ENCODE measurements at places on chromosomes 4 and X.

DNA sequence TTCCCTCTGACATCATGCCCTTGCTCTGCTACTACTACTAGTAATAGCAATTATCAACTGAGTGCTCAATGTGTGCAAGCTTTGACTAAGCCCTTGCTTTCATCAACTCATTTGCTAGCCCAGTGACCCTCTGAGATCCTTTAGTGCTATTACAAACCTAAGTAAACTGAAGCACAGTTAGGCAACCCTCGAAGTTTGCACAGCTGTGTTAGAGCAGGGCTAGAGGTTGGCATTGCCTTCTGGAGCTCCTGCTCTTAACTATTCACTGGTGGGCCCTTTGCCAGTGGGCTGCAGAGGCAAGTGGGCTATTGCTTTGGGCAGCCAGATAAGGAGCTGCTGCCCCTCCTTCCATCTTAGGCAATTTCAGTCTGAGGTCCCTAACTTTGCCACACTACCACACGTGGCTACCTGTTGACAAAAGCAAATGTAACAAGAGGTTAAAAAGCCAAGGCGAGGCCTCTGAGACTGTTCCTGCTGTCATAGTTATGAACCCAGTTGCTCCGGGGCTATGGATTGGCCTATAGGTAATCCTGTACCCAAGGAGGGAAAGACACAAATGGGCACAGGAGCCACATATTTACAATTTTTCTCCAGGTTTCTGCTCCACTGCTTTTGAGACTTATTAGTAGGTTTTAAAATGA lies 41.5 kb upstream of the ANKRD50 start:
- H3K4me1 ChIP-seq, result no peaks in the 10 kb centered on the region
- no peak overlapping the region for H3K4me3 ChIP-seq
- H3K36me3 ChIP-seq, result no peaks in the 10 kb centered on the region
- DNase-seq, result no peak

- H3K27me3 ChIP-seq, result no peaks in the 10 kb centered on the region
- peak; percentile 50 for DNase-seq
- H3K4me3 ChIP-seq, result peak overlapping the region; percentile 95
- H3K27ac ChIP-seq, result peak overlapping the region; percentile 90
- H3K4me1 ChIP-seq, result peaks cover 7% of the 10 kb centered on the region
Observed at GRCh38 chrX:109732017-109732801, 848 bp downstream of the ACSL4 start.

- no peak for DNase-seq
- no peak overlapping the region for H3K27ac ChIP-seq
- peaks cover 19% of the 10 kb centered on the region for H3K27me3 ChIP-seq
- H3K4me3 ChIP-seq, result no peak overlapping the region
- no peaks in the 10 kb centered on the region for H3K4me1 ChIP-seq
Observed at GRCh38 chr4:184112006-184112550, 105.6 kb downstream of the ENPP6 start.

DNA sequence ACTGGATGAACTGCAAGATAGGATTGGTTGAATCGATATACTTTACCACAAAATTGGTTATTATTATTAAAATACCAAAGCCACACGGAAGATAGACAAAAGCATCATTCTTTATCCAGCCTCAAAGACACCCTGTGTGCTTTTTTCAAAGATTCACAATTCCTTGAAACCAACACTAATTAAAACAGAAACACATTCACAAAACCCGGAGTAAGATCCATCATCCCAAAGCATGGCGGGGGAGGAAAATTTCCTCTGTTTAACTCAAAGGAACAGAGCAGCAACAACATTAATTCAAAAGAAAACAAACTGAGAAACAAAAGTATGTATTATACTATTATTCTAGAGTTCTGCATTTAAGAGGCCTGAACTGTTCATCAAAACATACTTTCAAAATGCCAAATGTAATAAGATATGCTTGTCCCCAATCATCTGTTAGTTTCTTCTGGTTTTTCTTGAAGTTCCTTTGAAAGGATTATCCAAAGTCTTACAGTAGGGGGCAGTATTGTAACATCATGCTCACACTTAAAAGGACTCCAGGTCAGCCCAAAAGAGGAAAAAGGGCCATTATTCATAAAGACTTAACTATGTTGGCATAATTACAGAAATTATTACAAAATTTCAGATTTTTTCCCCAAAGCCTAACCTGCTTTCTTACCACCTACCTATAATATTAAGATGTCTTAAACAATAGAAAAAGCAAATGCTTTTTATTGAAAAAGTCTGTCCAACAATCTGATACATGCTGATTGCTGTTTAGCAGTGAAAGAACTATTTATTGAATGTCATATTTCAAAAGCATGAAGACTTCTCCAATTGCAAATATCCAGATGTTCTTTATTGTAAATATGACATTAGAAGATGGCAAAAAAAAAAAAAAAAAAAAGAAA lies 168.7 kb downstream of the SCFD2 start:
- DNase-seq, result peak; percentile 58
- H3K27me3 ChIP-seq, result no peaks in the 10 kb centered on the region
- H3K4me3 ChIP-seq, result no peak overlapping the region
- H3K4me1 ChIP-seq, result no peaks in the 10 kb centered on the region

GRCh38 chrX:101659601-101660063 lies at the start of gene ARMCX2:
ARMCX2 (minus strand) TSS chrX:101659850; CDS start chrX:101657588, 2,262 bp downstream.
- no peaks in the 10 kb centered on the region for H3K27me3 ChIP-seq
- H3K4me1 ChIP-seq, result no peaks in the 10 kb centered on the region
- H3K4me3 ChIP-seq, result peak within 1 kb of the TSS; percentile 40
- H3K36me3 ChIP-seq, result no peaks in the 10 kb centered on the region
- H3K27ac ChIP-seq, result no peak within 1 kb of the TSS

DNA sequence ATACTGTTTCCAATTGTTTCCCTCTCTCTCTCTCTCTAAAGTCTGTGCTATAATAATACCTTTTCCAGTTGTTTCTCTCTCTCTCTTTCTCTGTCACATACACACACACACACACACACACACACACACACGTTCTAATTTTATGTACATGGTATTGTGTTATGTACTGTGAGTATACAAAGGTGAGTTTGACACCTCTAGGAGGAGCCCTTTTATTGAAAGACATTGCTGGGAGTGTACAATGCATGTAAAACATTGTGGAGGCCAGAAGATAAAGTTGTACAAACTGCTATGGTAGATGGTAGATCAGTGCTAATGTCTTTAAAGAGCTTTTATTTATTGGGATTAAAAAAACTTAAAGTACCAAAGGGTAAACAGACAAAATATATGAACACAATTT lies 53.6 kb downstream of the BLTP1 start:
- H3K4me3 ChIP-seq, result no peak overlapping the region
- H3K27me3 ChIP-seq, result no peaks in the 10 kb centered on the region
- H3K36me3 ChIP-seq, result peaks cover 14% of the 10 kb centered on the region
- H3K27ac ChIP-seq, result no peak overlapping the region

GRCh38 chrX:119970574-119970973 lies 27.0 kb upstream of the NKAP start:
- no peaks in the 10 kb centered on the region for H3K27me3 ChIP-seq
- H3K36me3 ChIP-seq, result no peaks in the 10 kb centered on the region
- no peak overlapping the region for H3K27ac ChIP-seq
- H3K4me1 ChIP-seq, result peaks cover 2% of the 10 kb centered on the region
- no peak for DNase-seq
- no peak overlapping the region for H3K4me3 ChIP-seq

- H3K4me3 ChIP-seq, result no peak overlapping the region
- no peaks in the 10 kb centered on the region for H3K27me3 ChIP-seq
- H3K36me3 ChIP-seq, result no peaks in the 10 kb centered on the region
- 0 out of 3 replicates have a peak overlapping the region, but pooled peaks have one; percentile 24 for H3K27ac ChIP-seq
- H3K4me1 ChIP-seq, result no peaks in the 10 kb centered on the region
Observed at GRCh38 chrX:12984603-12985319, 9.9 kb downstream of the TMSB4X start.

- peaks cover 11% of the 10 kb centered on the region for H3K36me3 ChIP-seq
- DNase-seq, result no peak
- H3K27me3 ChIP-seq, result no peaks in the 10 kb centered on the region
- H3K4me3 ChIP-seq, result no peak overlapping the region
- peaks cover 7% of the 10 kb centered on the region for H3K4me1 ChIP-seq
Observed at GRCh38 chr4:158906073-158906472, 137.2 kb downstream of the FNIP2 start.

GRCh38 chrX:13102636-13103035 lies 58.2 kb upstream of the FAM9C start:
- DNase-seq, result no peak
- 0 out of 3 replicates have a peak overlapping the region, but pooled peaks have one; percentile 3 for H3K27ac ChIP-seq
- peaks cover 24% of the 10 kb centered on the region for H3K4me1 ChIP-seq
- no peaks in the 10 kb centered on the region for H3K36me3 ChIP-seq
- no peak overlapping the region for H3K4me3 ChIP-seq

- no peaks in the 10 kb centered on the region for H3K36me3 ChIP-seq
- no peaks in the 10 kb centered on the region for H3K4me1 ChIP-seq
- no peak overlapping the region for H3K4me3 ChIP-seq
- no peak for DNase-seq
- peaks cover 4% of the 10 kb centered on the region for H3K27me3 ChIP-seq
- no peak overlapping the region for H3K27ac ChIP-seq
Observed at GRCh38 chr4:76748649-76749048, 149.3 kb downstream of the SOWAHB start.

DNA sequence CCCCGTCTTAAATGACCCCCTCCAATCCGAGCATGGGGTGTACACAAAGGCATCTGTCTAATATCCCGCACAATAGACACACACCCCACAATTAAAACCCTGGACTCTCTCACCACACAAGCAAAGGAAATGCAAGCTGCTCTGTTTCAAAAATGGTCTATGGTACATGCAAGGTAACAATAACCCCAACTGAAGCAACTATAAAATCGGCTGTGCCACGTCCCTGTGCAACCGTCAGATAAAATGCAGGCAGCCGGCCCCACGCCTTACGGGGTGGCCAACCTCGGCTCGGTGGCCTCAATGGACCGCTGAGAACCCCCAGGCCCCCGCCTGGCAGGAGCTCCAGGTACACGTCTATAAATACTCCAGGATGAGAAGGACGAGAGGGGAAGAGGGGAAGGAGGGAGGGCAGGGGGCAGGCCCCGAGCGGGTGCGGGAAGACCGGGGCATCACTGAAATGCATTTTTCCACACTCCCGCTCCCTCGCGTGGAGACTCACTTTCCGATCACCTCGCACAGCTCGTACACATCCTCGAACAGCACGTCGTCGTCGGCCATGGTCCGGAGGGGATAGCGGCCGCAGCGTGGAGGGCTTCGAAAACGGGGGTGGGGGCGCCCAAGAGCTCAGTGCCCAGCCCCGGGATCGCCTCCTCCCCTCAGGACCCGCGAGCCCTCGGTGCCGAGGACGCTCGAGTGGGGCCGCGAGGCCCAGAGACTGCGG lies 763 bp downstream of the CASK start:
- no peaks in the 10 kb centered on the region for H3K36me3 ChIP-seq
- H3K27me3 ChIP-seq, result no peaks in the 10 kb centered on the region
- peak overlapping the region; percentile 49 for H3K4me3 ChIP-seq
- H3K4me1 ChIP-seq, result no peaks in the 10 kb centered on the region

DNA sequence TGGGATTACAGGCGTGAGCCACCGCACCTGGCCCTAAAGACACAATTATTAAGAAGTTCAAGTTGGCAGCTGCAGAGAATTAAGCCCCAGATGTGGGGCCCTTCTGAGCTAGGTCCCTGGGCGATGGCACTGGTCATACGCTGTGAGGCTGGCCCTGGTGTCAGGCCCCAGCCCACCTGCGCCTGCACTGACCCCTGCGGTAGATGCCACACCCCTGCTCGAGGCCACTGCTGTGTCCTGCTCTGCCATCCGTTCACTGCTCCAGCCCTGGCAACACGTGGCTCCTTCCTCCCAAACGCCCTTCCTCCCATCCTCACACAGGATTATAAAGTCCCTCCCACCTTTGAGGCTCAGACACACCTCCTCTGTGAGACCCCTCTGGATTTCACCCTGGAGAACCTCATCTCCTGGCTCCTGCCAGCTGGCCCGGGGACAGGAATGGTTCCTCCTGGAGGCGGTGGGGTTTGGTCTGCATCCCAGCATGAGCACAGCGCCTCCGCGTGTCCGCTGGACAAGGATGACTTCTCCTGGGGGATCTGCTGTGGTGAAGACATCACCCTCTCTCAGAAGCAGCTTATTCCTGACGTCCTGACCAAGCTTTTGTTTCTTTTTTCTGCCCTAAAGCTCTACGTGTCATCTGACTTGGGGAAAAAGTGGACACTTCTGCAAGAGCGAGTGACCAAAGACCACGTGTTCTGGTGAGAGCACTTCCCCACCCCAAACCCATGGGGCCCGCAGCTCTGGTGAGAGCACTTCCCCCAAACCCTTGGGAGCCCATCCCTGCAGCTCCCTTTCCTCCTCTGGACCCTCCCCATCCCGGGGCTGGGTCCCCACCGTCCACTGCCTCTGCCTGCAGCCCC lies 219.0 kb upstream of the PSAPL1 start:
- H3K27me3 ChIP-seq, result peaks cover 3% of the 10 kb centered on the region
- H3K4me3 ChIP-seq, result no peak overlapping the region
- H3K36me3 ChIP-seq, result no peaks in the 10 kb centered on the region
- H3K27ac ChIP-seq, result no peak overlapping the region
- no peak for DNase-seq

- H3K27ac ChIP-seq, result no peak overlapping the region
- H3K4me1 ChIP-seq, result no peaks in the 10 kb centered on the region
- no peaks in the 10 kb centered on the region for H3K27me3 ChIP-seq
- no peaks in the 10 kb centered on the region for H3K36me3 ChIP-seq
- no peak overlapping the region for H3K4me3 ChIP-seq
Observed at GRCh38 chr4:20829617-20830357, 129.5 kb downstream of the PACRGL start.

DNA sequence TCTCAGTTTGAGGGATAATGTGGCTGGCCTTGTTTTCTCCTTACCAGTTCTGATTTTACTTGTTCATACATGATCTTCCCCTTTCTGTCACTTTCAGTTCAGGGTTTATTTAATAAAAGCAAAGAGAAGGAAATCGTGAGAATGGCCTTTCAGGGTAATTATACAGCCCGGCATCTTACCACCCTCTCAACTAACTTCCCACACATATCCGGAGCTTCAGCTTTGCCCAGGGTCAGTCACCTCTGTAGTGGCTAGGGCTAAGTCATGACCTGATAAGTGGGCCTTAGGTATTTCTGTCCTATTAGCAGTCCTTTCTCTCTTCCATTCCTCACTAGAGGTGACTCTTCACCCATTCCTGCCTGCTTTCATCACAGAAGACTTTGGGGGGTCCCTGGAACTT lies 15.8 kb downstream of the TRPC5 start:
- H3K27ac ChIP-seq, result no peak overlapping the region
- H3K36me3 ChIP-seq, result no peaks in the 10 kb centered on the region
- H3K4me1 ChIP-seq, result no peaks in the 10 kb centered on the region
- H3K27me3 ChIP-seq, result no peaks in the 10 kb centered on the region
- no peak for DNase-seq
- no peak overlapping the region for H3K4me3 ChIP-seq

DNA sequence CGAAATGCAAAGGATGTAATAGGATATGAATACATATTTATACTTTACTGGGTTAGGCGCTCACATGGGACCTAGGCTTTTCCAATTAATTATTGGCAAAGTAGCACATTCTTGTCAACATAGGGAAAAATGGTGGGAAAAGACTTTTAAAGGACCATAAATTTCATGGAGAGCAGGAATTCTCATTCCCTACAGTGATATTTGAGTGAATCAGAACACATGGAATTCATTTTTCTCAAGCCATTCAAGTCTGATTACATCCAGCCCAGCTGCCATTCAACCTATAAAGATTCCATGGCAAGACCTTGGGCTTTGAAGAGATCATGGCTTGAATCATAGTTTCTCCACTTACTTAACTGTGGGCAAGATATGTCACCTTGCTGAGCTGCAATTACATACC lies 150.4 kb downstream of the SOWAHB start:
- no peak overlapping the region for H3K27ac ChIP-seq
- no peak for DNase-seq
- no peaks in the 10 kb centered on the region for H3K4me1 ChIP-seq
- no peaks in the 10 kb centered on the region for H3K36me3 ChIP-seq
- no peak overlapping the region for H3K4me3 ChIP-seq

Data from K562 (cell line).